ENCODE measurements at places on chromosomes 2 and 18.

- no peak for DNase-seq
Measured at GRCh38 chr18:59801576-59801975, 98.2 kb upstream of the PMAIP1 start.

DNA sequence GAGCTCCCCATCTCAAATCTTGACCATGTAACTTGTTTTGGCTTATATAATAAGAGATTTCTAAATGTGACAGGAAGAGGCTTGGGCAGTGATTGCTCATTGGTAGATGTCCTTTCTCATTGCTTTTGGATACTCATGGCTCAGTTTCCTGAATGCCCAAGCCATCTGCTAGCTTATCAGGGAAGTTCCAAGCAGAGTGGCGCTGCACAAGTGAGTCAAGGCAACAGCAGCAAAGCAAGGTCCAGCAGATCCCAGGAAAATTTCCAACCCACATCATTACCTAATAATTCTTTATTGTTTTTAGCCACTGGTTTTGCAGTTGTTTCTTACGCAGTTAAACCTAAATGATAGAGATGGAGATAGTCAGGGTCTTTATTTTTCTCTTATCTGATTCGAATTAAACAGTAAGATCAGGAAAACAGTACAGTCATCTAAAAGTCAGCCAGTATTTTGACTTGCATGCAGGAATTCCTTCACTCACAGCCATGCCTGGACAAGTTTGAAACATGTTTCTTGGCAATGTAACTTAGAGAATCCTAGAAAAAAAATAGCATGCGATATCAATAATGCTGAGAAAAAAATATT lies 349.7 kb upstream of the TMEFF2 start:
- DNase-seq: no peak

DNA sequence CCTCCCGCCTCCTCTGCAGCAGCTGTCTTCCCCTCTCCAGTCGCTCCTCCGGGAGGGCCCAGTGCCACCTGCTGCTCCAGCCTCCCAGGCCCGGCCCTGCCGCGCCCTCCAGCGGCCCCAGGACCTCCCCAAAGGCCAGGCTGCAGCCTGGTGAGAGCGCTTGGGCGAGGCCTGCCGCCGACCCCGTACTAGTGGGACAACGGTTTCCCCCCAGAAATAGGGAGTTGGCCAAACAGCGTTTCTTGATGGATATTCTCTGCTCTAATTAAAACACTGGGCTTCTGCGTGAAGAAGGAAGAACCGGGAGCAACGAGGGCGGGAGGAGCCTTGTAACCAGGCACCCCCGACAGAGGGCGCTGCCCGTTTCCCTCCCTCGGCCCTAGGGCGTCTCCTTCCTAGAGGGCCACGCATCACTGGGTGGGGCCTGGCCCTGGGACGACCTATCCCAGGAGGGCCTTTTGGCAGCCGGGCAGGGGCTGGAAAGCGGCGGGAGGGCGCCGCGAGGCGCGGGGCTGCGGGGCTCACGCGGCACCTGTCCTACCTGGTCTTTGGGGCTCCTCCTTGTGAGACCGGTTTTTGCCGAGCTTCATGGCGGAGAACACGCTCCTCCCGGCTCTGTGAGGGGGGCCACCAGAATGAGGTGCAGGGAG lies 25.4 kb upstream of the OTOF start:
- no peak for DNase-seq

DNA sequence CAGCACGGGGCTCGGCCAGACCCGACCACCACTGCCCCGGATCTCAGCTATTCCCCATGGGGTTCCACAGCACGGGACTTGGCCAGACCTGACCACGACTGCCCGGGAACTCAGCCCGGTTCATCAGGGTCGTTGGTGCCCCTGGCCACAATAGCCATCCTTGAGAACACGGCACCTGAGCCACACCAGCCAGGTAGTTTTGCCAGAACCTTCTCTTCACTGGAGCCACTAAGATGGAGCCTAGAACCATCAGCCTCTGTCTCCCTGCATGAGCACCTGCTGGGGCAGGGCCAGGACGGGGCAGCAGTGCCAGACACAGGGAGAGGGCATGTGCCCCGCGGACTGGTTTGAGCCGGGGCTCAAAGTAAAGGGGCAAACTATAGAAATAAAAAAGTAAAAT lies 11.4 kb upstream of the KCNG2 start:
- DNase-seq: no peak

DNA sequence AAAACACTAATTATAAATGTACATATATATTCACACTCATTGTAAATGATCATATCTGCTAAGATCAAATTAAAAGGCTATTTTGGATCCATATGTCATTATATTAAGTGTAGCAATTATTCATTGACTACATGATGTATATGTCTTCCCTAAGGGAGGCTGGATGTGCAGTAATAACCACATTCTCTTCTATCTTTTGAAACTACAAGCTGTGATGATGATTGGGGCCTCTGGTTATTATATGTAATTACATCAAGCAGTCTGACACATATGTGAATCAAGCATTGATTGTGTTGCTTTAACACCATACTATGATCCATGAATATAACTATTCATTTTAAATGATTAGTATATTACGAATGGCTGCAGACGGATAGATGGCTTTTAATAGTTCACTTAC lies 1973.4 kb downstream of the SUCLG1 start:
- no peak for DNase-seq

DNA sequence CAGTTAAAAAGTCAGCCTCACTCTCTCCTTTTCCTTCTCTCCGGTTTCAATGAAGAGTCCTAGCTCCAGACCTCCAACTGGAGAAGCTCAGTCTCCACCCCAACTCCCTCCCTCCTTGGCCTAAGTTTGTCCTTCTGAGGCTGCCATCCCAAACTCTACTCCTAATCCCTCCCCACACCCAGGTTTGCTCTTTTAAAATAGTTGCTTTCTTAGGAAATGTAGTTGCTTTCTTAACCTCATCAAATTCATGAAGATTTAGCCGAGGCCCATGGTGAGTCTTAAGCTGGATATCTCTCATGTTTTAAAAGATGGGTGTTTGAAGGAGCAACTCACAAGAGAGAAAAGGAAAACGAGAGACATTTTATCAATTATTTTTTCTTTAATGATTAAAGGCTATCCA lies 937 bp upstream of the LANCL1 start:
- no peak for DNase-seq

DNA sequence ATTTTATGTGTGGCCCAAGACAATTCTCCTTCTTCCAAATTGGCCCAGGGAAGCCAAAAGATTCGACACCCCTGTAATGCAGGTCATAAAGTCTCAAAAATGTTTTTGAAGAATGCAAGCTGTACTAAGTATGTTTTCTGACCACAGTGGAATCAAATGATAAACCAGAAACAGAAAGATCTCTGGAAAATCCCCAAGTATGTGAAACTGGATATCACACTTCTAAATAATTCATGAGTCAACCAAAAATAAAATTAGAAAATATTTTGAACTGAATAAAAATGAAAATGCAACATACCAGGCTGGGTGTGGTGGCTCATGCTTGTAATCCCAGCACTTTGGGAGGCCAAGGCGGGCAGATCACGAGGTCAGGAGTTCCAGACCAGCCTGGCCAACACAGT lies 34.1 kb upstream of the UBE2F start:
- DNase-seq: no peak

GRCh38 chr2:102758439-102758838 lies 3.4 kb upstream of the TMEM182 start:
- no peak for DNase-seq

DNA sequence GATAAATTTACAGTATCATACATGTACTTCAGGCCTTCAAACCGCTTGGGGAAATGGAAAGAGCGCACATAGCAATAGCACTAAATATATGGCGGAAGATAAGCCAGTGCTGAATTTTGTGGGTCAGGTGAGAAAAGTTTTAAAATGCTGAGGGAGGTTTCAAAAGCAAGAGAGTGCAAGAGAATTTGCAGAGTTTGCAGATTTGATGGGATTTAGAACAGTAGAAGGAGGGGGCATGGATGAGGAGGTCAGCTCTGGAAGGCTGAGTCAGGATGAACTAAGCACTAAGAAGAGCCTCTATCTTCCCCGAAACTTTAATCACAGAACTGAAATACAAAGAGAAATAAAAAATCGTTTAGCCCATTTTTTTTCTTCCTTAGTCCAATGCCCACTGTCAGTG lies 145.9 kb downstream of the DLGAP1 start:
- no peak for DNase-seq

DNA sequence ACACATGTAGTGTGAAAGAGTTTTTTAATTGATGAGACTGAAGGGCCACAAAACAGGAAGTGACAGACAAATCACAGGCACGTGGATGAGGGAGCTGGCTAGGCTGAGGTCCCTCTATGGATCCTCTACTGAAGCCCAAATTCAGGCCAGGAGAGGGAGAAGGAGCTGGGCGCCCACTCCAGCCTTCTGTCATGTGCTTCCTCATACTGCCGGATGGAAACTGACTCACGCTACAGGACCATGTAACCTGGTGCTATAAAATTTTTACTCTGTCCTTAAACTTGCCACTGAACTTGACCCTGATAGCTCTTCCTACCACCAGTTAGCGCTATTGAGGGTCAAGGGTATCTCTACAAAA lies 31.3 kb downstream of the PSTPIP2 start:
- DNase-seq: no peak

- DNase-seq: no peak
Measured at GRCh38 chr2:135349941-135350340, 181.1 kb downstream of the ZRANB3 start.

- DNase-seq: no peak
Measured at GRCh38 chr2:136024616-136025015, 39.2 kb upstream of the DARS1 start.

- DNase-seq: no peak
Measured at GRCh38 chr2:217398860-217399259, 539.0 kb upstream of the TNP1 start.

DNA sequence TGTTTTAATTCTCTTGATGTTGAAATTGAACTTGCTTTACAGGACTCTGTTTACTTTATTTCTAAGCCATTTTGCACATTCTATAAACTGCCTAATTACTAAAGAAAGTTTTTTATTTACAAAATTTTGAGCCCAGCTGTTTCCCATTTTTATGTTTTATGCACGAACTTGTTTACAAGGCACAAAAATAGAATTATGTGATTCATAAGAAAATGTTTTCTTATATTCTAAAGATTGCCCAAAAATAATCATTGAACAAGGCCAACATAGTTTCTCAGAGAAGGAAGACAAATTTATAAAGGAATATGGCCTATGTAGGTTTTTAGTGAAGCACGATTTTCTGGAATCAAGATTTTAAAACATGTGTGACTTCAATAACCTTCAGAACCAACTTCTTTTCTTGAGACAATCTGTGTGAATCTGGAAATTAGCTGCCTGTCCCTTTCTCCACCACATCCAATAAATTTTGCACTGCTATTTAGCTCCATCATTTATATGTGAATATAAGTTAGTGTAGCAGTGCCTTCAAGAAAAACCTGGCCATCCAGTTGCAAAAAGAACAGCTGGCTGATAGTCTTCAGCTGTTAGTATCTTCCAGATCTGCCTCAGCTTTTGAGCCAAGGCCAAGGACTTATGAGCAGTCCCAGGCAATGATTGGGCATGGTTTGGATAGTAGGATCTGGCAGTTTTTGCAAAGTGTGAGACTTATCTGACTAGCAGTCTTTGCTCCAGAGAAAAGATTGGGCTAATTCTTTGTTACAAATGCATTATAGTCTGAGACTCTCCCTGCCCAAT lies 253.2 kb upstream of the COL3A1 start:
- no peak for DNase-seq

DNA sequence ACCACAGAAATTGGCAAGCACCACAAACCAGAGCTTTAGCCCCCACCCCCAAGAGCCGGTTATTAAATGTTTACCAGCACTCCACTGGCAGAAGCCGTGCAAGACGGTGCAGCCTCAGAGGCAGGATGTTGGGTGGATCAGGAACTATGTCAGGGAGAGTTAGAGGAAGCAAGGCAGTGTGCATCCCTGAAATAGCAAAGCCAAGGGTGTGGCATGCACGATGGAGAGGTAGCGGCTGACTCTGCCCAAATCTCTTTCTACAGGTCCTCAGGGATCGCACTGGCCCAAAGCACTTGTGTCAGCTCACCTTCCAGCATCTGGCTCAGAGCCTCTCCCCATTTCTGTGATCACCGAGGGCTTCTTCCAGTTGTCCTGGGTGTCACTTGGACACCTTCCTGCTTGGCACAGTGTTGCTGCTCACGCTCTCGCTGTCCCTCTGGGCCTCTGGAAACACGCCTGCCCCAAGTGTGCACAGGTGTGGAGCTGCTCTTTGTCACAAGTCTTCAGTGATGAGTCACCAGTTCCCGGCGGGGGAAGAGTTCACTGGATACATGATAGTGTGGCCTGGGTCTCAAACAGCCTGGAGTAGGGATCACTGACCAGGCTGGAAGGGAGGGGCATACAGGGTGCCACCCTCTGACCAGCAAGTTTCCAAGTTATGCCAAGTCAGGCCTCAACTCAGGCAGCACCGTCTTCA lies 17.3 kb upstream of the B3GNT7 start:
- no peak for DNase-seq

DNA sequence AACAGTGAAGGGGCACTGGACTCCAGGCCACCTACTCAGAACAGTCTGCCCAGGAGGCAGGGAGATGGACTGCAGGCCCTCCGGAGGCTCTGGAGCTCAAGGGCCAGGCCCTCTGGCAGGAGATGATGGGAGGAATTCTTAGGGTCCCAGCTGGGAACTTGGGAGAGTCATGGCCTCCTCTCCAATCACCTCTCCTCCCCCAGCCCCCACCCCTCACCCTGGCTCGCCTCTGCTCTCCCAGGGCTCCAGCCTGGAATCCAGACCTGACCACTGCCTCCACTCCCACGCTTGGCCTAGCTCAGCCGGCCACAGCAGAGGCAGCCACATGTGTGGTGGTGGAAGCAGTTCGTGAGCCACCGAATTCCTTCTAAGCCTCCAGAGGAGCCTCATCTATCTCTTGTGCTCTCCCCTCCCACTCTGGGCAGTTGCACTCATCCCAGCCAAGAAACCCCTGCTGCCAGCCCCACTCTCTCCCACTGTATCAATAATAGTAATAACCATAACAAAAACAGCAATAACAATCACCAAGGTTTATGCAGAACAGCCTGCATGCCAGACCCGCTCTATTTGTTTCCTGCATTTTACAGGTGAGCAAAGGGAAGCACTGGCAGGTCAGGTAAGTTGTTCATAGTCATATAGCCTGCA lies 67.4 kb downstream of the TNS1 start:
- DNase-seq: no peak

DNA sequence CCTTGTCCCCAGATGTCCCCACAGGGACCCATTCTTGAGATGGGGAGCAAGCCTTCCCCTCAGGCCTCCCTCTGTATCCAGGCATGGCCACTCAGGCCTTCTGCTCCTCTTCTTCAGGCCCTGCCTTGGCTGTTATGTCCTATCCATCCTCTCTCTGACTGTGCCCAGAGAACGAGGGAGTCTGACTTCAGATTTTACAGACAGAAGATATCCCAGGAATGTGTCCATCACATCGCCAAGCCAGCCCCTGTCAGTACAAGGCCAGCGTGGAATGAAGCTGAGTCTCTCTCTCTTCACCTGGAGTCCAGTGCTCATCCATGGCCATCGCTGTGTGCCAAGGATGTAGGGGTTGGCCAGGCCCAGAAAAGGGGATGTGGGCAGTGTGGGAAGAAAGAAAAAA lies 57.6 kb downstream of the SDC1 start:
- DNase-seq: no peak

GRCh38 chr2:42068571-42069178 lies 20.9 kb downstream of the PKDCC start:
- DNase-seq: no peak

Data from osteocyte (in vitro differentiated cells).